ENCODE measurements at places on chromosomes 12 and 14.

- DNase-seq, result no peak
These were observed 30.7 kb upstream of the DEGS2 start for GRCh38 chr14:100190126-100190525.

DNA sequence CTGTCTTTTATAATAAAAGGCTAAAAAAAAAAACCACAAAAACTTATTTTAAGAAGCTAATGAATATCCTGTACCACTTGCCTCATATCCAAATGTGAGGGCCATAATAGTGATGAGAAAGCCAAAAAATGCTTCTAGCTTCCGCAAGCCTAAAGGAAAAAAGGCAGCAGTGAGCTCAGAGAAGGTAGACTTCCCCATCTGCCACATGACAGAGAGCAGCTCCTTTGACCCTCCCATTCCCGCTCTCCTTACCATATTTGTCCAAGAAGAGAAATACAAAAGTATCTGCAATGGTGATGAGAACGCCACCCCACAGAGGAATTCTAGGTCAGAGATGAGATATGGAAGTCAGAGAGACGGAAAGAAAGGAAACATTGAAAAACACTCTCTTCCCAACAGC is 27.1 kb downstream of the SLC11A2 start:
- DNase-seq, result no peak

DNA sequence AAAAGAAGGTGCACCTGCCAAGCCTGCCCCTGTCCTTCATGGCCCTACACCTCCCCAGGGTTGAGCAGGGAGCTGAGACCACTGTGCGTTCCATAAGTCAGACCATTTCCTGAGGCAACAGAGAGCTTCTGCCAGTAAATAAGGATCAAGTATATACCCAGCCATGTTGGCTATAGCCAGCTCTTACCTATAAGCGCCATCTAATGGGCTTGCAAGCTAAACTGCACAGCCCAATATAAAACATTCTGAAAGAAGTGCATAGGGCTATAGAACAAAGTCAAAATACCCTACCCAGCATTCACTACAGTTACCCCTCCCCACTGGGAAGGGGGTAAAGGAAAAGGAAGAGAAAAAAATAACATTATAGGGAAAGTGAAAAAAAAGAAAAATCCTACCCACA is 59.3 kb upstream of the SCAF11 start:
- DNase-seq, result no peak

DNA sequence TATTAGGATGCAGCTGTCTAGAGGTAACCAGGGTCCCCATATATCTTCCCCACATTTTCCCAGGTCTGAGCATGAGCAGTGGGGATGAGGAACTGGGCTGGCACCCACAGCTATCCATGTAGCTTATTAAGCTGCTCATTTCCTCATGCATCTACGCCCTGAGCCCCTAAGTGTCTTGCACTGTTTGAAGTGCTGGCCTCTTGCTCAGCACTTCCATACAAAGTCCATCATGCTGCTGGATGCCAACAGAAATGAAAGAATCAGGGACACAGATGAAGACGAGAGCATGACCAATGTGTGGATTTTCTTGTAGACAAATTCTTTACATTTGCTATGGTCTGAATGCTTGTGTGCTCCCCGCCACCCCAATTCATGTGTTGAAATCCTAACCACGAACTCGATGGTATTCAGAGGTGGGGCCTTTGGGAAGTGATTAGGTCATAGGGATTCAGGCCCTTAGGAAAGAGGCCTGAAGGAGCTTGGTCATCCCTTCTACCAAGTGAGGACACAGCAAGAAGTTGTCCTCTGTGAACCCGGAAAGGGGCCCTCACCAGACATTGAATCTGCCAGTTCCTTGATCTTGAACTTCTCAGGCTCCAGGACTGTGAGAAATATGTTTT is 54.5 kb downstream of the C12orf75 start:
- DNase-seq, result no peak

Measured in A172 (cell line).